C1 segment of cervical spinal cord (tissue), 14 donors: ENCODE measurements at places on chromosomes 16 and 17.
A peak's percentile ranks its signal among the peaks of the same experiment; 100 is the strongest.

GRCh38 chr17:50363217-50364060 lies 9.5 kb downstream of the MRPL27 start:
- DNase-seq, result peak; percentile 26

DNA sequence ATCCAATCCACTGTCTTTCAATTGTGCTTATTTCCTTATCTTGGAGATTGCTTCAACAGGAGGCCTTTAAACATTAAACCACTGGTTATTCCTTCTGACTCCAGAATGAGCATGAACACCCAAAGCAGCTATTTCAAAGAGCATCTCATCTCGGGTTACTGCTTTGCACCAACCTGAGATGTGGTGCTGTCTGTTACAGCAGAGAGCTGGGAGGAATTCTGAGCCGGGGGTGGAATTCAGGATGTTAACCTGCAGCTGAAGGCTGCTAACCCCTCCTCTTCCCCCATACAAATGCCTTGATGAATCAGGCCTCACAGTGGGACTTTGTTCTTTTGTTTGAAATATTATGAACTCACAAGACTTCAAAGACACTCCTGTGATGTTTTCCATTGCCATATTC lies 113.1 kb downstream of the SHISA9 start:
- DNase-seq, result no peak

DNA sequence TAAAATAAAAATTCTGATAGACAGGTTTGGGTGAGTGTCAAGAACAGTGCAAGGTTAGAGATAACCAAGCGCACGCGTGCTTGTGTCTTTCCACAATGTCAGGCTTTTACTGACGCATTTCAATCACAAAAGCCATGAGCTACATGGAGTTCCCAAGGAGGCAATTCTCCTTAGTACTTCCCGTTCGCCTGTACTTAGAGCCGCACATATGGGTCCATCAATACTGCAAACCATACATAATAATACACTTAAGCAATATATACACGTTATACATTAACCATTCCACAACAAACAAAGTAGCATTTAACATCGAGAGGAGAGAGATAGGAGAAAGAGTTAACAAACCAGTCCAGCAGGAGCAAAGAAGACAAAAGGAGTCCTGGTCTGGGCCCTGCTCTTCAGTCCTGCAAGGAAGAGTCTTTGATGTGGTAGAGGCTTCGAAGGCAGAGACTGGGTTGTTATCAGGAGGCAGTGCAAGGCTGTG lies 11.9 kb upstream of the GPRC5C start:
- DNase-seq, result no peak

GRCh38 chr17:78329263-78330059 lies 30.4 kb downstream of the SOCS3 start:
- no peak for DNase-seq

DNA sequence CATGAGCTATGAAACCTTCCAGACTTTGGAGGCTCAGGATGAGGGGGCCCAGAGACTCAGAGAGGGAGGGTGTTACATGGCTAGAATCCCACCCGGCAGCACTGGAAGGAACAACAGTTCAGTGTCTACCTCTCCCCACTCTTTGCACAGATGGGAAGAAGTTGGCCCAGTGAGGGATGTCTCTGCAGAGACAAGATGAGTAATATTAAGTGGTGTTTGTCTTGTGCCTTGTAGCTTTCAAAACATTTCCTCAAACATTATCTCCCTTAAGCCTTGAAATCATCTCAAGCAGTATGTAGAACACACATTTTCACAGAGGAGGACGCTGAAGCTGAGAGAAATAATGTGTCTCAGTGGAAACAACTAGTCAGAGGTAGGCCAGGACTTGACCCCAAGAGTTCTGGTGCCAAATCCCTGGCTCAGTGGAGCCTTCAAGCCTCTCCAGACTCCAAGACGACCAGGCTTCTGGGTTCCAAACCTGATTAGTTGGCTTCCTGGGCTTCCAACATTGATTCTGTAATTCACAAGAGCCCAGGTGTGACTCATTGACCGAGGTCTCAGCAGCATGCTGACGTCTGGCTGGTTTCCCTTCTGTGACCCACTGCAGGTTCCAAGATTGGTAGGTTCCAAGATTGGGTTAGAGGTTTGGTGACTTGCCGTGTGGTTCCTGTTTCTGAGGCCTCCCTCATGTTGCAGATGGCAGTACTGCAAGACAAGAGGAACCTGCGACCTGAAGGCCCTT lies 7.4 kb downstream of the RNF112 start:
- DNase-seq, result no peak

DNA sequence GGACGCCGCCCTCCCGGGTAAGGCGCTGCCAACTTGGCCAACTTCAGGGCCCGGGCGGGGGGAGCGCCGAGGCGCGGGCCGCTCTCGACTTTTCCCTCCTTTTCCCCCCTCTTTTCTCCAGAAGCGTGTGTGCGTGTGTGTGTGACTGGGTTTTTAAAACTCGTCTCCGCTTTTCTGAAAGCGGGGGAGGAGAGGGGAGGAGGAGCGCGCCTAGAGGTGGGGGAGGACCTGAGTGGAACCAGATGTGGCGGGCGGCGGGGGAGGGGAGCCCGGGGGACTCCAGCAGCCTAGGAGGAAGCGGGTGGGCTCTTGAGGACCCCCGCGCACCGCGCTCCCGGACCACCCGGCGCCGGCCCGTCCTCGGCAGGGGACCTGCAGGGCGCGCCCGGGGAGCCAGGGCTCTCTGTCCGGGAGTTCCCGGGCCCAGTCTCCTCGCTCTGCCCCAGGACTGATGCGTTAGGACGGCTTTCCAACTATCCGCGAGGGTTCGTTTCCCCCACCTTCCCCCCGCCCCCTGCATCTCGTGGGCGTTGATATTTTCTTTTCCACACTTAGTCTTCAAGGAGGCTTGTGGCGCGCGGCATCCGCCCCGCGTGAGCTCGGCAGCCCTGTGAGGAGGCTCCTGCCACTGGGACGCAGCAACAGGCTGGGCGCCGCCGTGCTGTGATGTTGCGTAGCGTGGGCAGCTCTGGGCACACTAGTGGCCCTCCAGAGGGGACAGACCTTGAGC lies 599 bp downstream of the MRC2 start:
- DNase-seq, result no peak

DNA sequence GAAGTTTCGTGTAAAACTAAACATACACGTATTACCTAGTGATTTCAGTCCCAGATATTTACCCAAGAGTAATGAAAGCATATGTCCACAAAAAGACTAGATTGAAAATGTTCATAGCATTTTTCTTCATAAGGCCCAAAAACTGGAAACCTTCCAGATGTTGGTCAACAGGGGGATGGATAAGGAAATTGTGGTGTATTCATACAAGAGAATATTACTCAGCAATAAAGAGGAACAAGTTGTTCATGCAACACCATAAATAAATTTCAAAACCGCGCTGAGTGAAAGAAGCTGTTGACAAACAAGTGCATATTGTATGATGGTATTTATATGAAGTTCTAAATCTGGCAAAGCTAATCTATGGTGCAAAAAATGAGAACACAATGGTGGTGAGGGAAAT lies 54.1 kb upstream of the NFAT5 start:
- DNase-seq, result no peak

- no peak for DNase-seq
Measured at GRCh38 chr16:79653373-79653891, 52.9 kb upstream of the MAF start.

DNA sequence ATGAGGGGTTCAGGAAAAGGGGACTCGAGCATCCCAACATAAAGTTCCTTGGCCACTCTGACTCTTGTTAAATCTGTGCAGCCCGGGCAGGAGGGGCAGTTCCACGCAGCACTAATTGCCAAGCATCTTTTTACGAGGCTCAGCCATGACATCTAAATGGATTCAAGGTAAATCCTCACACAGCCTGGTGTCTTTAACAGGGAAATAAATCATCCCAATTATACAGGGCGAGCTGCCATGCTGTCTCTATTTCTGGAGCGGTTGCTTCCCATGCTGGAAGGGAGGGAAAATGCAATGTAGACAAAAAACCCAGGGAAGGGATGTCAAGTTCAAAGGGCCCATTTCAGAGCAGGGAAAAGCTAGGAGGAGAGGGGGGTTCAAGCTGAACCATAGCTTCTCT lies 110.0 kb downstream of the GAS7 start:
- DNase-seq, result no peak

DNA sequence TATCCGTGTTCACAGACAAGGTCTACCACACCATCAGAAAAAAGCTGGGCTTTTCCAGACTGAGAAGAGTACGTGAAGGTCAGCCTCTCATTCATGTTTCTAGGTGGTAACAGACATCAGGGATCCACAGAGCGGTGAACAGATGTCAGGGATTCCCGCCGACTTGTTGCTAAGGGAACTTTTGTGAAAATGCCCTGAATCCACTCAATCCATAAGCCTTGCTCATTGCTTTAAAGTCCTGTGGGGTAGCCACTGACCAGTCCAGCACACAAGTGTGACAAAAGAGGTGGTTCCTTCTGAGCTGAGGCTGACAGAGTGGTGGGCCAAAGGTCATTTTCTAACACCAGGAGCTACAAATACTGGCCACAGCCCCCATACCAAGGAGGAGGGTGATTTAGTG lies 5.9 kb downstream of the GAS7 start:
- no peak for DNase-seq

- no peak for DNase-seq
Measured at GRCh38 chr16:53952215-53953208, 248.6 kb downstream of the FTO start.

- DNase-seq, result no peak
Measured at GRCh38 chr17:17196776-17197175, 9.4 kb downstream of the PLD6 start.

DNA sequence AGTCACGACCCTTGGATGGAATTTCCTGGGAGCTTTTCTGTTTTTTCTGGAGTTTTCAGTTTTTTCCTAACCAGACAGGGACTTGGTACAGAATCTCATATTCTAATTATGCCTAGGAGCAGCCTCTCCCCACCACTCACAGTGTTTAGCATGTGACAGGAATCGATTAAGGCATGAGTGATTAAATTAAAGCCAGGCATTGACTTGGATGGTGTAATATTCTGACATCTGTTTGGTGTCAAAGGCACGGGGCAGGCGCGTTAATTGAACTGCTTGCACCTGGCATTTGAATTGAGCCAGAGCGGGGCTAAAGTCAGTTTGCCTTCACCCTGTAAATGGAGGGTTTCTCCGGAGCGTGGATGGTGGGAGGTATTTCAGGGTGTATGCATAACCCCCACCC lies 11.9 kb downstream of the MAPT start:
- DNase-seq, result no peak

GRCh38 chr16:78290395-78290794 lies 190.9 kb downstream of the WWOX start:
- DNase-seq, result no peak

DNA sequence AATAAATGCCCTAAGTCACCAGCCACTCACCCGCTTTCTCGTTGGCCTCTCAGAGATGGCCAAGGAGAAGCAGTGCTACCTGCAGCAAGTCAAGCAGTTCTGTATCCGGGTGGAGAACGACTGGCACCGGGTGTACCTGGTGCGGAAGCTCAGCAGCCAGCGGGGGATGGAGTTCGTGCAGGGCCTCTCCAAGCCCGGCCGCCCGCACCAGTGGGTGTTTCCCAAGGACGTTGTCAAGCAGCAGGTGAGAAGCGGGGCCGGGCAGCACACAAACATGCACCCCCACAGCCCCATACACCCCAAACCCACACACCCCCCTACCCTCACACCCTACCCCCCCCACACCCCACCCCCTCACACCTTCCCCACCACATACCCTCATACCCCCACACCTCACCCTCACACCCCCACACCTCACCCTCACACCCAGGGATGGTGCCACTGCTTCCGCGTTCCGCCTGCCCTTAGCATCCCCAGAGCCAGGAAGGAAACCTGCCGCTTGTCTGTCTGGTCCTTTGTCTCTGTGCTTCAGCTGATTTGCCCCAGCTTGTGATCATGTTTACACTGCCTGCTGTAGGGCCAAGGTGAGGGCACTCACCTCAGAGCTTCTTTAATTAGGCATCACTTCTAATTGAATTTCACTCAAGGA lies 41.9 kb upstream of the ENDOV start:
- DNase-seq, result no peak

GRCh38 chr17:38693700-38694329 lies 11.3 kb upstream of the MLLT6 start:
- peak; percentile 63 for DNase-seq

- no peak for DNase-seq
Measured at GRCh38 chr16:87322360-87322759, 5.2 kb upstream of the C16orf95 start.

DNA sequence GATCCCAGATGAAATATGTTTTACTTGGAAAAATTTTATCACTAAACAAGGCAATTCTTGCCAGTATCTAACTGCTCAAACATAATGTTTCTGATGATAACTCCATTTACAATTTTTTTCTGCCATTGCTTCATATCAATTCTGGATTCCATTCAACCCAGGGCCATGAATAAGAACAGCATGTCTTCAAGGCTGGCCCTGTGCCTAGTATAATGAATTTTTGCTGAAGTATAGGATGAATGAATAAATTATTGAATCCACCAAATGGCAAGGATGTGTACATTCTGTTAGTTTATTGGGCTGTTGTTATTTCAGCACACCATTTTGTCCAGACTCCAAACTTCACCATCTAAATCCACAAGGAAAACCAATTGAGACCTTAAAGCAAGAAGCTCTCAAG lies 414.7 kb downstream of the HS3ST3B1 start:
- DNase-seq, result no peak

DNA sequence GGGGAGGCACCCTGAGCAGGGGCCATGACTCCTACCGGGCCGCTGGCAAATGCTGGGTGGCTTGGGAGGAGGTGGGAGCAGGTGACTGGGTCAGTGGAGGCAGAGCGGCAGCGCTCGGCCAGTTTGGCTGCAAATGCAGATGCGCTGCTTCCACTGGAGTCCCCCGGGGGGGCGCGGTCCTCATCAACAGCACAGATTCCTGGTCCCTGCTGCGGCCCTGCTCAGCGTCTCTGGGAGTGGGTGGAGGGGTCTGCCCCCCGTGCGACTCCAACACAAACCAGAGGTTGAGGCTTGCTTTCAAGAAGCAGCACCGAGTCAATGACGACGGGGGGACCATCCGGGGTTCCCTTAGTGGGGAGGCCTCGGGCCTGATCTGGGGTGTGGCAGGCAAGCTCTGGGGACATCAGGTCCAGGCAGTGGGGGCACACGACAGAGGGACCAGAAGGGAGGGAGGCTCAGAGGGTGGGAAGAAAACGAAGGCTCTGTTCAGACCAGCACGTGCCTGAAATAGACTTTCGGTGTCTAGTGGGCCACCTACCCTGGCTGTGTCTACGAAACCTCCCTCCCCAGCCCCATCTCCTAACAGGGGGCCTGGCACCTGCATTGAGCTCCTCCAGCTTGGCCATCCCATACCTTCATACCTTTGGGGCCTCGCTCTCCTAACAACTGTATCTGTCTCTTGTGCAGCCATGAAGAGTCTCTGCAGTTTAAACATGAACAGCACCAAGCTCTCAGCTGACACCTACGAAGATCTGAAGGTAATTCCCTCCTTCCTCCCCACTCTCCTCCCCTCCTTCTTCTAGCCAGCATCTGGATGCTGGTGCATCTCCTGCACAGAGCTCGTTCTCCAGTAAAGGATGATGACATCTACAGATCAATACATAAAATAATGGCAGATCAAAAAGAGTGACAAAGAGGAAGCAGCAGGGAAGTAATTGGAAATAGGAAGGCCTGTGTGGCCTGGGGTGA lies 72.5 kb upstream of the PLCG2 start:
- DNase-seq, result no peak
